Stimulated activated CD8-positive, alpha-beta memory T cell treated with anti-CD3 and anti-CD28 coated beads, Interleukin-4, amount 100 ng/mL, for 1 hour (primary cell): ENCODE measurements at places on chromosomes 3 and 15.

- DNase-seq = no peak
Measured at GRCh38 chr3:48086705-48087104, 70.5 kb upstream of the MAP4 start.

DNA sequence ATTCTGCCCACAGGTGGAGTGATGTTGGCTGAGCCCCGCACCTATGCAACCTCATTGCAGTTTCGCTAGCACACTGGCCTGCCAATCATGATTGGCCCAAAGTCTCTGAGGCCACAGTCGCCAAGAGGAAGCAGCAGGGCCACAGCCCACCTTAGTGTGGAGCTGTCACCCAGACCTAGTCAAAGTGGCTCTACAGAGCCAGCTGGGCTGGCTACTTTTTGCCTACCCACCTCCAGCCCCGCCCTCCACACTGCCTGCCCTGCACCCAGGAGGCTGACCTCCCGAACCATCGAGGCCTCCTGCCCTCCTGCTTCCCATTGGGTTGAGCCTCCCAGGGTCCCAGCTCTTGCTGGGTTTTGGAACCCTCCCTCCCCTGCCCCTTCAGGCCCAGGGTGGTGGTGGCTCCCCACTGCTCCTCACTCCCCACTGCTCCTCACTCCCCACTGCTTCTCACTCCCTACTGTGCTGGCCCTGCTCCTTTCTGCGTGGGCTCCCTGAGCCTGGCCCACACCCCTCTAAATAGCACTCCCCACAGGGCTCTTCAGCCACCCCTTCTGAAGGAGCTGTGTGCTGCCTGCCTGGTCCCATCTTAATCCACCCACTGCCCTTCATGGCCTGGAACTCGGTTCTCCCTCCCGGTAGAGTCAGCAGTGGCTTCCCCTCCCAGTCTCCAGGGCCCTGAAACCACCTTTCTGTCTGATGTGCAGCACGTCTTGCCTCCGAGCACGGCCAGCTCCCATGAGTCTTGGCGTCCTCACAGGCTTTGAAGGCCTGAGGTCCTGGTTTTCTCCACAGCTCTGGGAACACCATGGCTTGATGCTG is 89.3 kb downstream of the WNT7A start:
- DNase-seq = no peak

DNA sequence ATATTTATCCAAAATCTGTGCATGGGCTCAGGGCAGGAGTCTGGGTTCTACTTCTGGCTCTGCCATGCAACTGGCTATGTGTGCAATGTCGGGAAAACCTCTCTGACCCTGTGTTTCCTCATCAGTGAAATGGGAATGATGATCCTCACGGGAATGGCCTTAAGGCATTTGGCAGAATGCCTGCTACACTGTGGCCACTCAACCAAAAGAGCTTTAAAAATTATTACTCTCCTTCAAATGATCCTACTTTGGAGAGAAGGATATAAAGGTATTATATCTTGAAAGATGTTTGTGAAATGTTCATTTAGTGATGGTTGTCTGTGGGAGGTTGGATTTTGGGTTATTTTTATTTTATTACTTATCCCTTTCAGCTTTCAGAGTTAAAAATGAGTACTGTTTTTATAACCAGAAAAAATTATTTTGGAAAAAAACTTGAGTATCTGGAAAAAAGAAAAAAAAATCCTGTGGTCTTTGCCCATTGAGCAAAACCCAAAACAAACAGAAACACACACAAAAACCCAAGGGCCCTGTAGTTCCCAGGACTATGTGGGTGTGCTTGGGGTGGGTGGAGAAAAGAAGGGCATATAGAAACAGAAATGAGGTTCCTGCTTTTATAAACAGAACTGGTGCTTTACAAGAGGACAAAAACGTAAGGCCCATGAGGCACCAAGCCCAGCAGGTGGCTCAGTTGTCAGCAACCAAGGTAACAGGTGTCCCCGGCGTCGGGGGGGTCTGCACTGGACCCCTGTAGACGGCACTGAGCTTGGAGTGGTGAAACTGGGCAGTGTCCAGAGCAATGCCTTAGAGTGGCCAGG is 22.0 kb downstream of the RGMA start:
- no peak for DNase-seq

DNA sequence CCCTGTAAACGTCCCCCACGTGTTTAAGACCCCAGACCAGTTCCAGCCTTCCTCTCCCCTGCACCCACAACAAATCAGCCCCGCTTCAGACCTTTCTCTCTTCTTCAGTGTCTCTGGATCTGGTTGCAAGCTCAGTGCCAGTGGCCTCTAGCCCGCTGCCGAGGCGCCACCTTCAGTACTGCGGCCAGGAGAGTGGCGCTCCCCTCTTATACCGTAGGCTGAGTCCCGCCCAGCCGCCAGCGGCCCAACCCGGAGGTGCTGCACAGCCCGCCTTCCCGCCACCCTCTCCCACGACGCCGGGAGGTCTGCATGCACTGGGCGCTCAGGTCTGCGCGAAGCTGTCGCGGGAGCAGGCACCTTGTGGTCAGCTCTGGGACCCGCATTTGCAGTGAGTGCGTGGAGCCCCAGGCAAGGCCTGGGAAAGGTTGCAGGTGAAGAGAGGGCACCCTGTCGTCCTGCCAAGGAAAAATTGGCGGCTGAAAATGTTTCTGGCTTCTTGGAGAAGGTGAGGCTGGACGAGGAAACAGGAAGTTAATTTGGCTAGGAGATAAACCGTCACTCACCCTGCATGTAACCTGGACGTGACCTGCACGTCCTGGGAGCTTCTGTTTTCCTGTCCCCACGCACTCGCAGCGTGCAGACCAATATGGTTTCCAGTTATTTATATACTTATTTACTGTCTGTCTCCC is at the start of gene C2CD4B:
C2CD4B (minus strand) TSS at position 182 of the 689 bp plus-strand sequence. CDS start 301 bp downstream, outside the sequence.
- no peak for DNase-seq

GRCh38 chr15:93154666-93155065 is 65.7 kb upstream of the RGMA start:
- DNase-seq = no peak

GRCh38 chr3:137202941-137203340 is 245.2 kb downstream of the IL20RB start:
- DNase-seq = no peak

DNA sequence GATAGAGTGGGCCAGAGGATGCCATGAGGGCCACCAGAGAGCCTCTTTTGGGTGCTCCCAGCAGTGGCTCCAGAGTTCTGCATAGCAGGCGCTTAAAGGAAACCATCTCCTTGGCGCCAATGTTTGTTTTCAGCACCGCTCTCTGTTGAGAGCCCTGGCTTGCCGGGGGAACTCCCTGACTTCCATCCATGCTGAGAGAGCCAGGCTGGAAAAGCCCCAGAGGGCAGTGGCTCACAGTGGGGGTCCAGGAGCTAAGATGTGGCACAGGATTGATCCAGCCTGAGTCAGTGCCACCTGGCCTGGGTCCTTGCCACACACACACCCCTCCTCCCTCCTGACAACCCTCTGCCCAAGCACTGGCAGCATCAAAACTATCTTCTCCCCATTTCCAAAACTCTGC is 50.4 kb upstream of the HACD2 start:
- no peak for DNase-seq
